ENCODE measurements at places on chromosomes 13 and 19.

- DNase-seq = no peak
Observed at GRCh38 chr19:46411925-46412649, 1.3 kb downstream of the CCDC8 start.

DNA sequence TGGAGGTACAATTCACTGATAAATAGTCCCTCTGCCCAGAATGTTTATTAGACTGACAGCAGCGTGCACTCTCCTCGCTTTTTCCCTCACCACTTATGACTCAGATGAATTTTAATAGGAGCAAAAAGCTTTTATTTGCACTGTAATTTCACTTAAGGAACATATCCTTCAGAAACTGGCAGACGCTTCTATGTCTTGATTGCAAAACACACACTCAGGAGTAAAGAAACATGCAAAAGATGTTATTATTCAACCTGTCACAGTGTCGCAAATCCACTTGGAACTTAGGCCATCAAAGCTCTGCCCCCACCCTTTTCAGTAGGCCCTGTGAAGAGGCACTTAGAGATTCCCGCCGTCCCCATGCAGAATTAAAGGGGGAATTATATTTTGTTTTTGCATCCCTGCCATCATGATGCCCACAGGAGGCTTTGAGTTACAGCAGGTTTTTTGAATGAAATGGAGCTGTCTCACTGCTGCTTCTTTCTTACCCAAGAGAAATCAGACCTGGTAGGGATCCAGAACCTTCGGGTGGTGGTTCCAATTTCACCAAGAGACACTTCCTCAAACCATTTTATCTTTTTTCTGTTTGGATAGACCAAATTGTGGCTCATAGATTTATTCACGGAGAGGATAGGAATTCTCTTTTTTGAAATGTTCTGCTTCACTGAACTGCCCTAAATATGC lies 74.5 kb downstream of the GGACT start:
- DNase-seq = no peak

GRCh38 chr19:46461537-46461936 lies 9.8 kb downstream of the PNMA8A start:
- DNase-seq = no peak

DNA sequence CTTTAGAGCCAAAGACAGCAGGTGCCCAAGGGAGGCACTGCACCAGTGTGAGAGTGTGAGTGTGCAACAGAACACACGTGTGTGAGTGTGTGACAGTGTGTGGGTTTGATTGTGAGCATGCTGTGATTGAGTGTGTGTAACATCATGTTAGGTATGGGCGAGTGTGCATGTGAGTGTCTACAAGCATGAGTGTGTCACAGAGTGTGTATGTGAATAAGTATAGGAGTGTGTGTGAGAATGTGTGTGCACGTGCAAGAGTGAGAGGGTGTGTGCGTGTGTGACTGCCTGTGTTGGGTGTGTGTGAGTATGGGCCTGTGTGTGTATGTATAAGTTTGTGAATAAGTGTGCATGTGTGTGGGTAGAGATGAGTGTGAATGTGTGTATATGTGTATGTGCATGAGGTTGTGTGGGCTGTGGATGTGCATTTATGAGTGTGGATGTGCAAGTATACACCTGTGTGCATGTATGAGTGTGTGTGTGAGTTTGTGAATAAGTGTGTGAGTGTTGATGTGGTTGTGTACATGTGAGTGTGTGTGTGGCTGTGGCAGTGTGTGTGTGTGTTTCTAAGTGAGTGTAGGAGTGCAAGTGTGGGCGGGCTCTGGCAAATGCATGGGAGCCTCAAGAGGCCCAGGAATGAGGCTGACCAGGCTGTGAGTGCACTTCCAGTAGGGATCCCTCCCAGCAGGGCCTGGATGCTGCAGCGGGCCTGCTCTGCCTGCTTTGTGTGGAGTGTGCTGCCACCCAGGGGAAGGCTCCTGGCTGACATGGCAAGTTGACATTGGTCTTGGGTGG lies 198.4 kb downstream of the COL4A1 start:
- no peak for DNase-seq

DNA sequence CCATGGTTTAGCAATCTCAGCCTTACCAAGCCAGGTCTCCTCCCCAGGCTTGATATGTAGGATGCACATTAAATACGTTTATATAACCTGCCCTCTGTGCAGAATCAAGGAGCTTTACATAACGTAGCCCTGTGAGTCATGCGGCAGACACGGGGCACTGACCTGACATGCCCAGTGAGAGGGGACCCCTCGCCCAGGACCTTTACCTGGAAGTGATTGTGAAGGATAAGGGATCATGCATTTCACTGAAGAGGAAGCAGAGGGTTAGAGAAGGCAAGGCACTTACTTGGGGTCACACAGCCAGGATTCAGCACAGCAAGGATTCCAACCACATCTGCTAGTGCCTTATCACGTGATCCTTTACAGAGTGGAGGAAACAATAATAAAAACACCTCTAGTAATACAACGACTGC lies 18.9 kb upstream of the FOSB start:
- DNase-seq = no peak

Measured in activated CD4-positive, alpha-beta T cell treated with anti-CD3 and anti-CD28 coated beads, Interleukin-2, amount 50 U/mL, for 16 hours (primary cell).